ENCODE measurements at places on chromosomes 4 and X.

- DNase-seq, result no peak
Observed at GRCh38 chr4:629915-630641, 4.7 kb downstream of the PDE6B start.

GRCh38 chr4:182886205-182886604 is 31.0 kb downstream of the DCTD start:
- no peak for DNase-seq

DNA sequence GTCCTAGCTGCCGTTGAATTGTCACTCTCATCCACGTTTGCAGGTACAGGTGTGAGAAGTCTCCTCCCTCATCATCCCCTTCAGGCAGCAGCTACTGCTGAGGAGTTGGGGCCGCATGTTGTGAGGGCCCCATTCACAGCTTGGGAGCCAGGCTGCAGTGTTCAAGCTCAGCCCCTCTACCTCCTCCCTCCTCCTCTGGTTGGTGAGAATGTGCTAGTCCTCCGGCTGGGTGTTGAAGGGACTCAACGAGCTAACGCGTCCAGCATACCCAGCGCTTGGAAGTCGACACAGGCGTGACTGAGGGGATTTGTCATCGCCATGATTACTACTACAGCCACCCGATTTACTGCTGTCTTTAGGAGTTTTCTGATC is 82.0 kb upstream of the PSAPL1 start:
- no peak for DNase-seq

GRCh38 chr4:78423790-78424189 is 127.8 kb upstream of the ANXA3 start:
- DNase-seq, result no peak

DNA sequence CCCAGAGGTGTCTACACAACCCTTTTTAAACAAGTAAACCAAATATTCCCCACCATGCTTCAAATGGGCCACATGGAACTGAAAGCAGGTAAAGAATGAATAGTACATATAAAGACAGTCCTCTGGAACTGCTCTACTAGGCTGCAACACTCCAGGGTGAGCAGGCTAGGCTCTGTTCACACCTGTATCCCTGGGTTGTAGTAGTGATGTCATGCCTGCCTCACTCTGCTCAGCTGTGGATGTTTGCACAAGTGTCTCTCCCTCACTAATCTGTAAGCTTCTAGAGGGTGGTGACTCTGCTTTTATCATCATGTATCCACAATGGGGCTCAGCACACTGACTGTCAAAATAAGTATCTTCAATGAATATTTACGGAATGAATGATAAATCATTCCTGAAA is 20.4 kb downstream of the LEF1 start:
- peak; percentile 13 for DNase-seq

- no peak for DNase-seq
Observed at GRCh38 chrX:123336666-123337065, 152.6 kb downstream of the GRIA3 start.

- DNase-seq, result no peak
Observed at GRCh38 chrX:112078606-112079005, 4.0 kb downstream of the TRPC5 start.

DNA sequence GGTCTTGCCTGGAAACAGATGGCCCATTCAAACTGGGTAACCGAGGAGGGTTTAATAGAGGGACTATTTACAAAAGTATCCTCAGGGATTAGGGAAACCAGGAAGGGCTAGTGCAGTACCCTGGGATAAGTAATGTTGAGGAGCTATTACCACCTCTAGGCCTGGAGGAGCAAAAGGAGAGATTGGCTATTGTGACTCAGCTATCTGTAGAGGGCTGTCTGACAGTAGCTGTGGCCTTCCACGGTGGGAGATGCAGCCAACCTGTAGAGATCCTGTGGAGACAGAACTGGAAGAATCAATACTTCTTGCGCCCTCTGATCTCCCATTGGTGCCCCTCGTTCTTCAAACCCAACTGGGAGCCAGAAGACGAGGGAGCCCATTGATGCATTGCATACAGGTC is 34.1 kb upstream of the RPS6KA3 start:
- DNase-seq, result no peak

DNA sequence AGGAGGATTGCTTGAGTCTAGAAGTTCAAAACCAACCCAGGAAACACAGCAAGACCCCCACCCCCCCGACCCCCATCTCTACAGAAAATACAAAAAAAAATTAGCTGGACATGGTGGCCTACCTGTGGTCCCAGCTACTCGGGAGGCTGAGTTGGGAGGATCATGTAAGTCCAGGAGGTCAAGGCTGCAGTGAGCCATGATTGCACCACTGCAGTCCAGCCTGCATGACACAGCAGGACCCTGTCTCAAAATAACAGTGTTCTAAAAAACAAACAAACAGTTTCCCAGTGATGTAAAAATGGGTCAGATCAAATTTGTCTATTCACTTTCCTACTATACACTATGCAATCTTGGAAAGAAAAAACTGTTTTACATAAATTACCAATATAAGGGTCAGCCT is 2.0 kb upstream of the CBR4 start:
- no peak for DNase-seq

- DNase-seq, result no peak
Observed at GRCh38 chrX:136619899-136620505, 28.0 kb upstream of the CD40LG start.

GRCh38 chr4:75708218-75708691 is 16.1 kb upstream of the USO1 start:
- no peak for DNase-seq

- DNase-seq, result no peak
Observed at GRCh38 chr4:16226816-16227461, 668 bp upstream of the TAPT1 start.

- DNase-seq, result no peak
Observed at GRCh38 chr4:88527787-88528186, 4.2 kb upstream of the PYURF start.

- no peak for DNase-seq
Observed at GRCh38 chr4:1316537-1317168, 27.0 kb downstream of the MAEA start.

DNA sequence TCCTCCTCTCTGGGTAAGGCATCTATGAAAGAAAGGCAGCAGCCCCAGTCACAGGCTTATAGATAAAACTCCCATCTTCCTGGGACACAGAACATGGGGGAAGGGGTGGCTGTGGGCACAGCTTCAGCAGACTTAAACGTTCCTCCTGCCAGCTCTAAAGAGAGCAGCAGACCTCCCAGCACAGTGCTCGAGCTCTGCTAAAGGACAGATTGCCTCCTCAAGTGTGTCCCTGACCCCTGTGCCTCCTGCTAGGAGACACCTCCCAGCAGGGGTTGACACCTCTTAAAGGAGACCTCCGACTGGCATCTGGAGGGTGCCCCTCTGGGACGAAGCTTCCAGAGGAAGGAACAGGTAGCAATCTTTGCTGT is 89.9 kb downstream of the EFHC2 start:
- no peak for DNase-seq

DNA sequence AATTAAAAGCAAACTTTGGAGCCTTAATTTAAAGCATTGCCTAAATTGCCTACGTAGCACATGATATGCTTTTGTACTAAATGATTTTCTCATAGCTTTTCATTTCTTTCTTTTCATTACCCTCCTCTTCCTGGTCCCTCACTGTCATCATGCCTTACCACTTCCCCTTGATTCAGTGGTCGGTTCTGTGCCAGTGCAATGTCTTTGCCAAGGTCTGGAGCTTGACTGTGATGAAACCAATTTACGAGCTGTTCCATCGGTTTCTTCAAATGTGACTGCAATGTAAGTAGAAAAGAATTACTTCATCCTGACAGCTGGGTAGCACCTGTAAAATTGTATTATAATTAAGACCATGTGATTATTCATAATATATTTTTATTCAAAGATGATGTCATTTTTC is 72.5 kb downstream of the C4orf46 start:
- DNase-seq, result no peak

DNA sequence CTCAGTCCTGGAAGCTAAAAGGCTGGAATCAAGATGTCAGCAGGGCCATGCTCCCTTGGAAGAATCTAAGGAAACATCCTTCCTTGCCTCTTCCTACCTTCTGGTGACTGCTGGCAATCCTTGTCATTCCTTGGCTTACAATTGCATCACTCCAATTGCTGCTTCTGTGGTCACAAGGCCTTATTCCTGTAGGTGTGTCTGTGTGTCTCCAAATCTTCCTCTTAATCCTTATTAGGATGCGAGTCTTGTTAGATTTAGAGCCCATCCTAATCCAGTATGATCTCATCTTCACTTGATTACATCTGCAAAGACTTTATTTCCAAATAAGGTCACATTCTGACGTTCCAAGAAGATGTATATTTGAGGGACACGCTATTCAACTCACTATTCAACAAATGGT is 52.2 kb downstream of the SMIM20 start:
- no peak for DNase-seq

DNA sequence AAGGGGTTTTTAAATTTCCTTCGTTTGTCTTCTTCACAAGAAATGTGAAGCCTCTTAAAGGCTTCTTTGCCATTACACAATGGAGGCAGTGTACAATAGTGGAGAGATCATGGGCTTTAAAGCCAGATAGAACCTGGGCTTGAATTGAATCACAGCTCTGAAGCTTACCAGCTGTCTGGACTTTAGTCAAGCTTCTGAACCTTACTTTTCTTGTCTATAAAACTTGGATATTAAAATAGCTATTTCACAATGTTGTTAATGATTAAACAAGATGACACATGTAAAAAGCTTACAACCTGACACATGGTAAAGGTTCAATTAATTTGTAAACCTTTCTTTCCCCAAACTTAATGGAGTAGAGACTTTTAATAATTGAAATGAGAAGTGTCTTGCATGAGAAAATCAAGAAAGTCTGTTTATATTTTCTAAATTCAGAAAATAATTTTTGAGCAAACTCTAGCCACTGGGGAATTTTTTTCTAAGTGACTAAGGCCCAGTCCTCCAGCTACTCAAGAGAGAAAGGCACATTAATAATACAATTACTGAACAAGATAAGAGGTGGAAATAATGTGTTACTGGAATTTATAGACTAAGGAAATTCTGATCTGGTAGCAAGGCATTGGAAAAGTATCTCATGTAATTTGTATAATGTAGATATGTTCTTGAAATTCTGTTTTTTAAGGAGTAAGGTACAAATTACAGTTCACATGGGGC is 21.7 kb upstream of the TBC1D8B start:
- no peak for DNase-seq

GRCh38 chr4:25925486-25926201 is 11.6 kb downstream of the SMIM20 start:
- DNase-seq, result peak; percentile 44

- DNase-seq, result no peak
Observed at GRCh38 chr4:8433136-8433535, 7.4 kb downstream of the ACOX3 start.

- DNase-seq, result peak; percentile 8
Observed at GRCh38 chrX:108165383-108166111, 74.0 kb downstream of the ATG4A start.

- DNase-seq, result no peak
Observed at GRCh38 chrX:70421618-70422017, 1.5 kb upstream of the GDPD2 start.

GRCh38 chr4:145822581-145822980 is 116.0 kb downstream of the ZNF827 start:
- DNase-seq, result no peak

GRCh38 chrX:118116713-118117550 is at the start of gene KLHL13:
KLHL13 (minus strand) TSS chrX:118116810; CDS start chrX:118028473, 88,337 bp downstream.
- peak; percentile 44 for DNase-seq

- DNase-seq, result no peak
Observed at GRCh38 chrX:154327038-154327820, 31.6 kb downstream of the TKTL1 start.

DNA sequence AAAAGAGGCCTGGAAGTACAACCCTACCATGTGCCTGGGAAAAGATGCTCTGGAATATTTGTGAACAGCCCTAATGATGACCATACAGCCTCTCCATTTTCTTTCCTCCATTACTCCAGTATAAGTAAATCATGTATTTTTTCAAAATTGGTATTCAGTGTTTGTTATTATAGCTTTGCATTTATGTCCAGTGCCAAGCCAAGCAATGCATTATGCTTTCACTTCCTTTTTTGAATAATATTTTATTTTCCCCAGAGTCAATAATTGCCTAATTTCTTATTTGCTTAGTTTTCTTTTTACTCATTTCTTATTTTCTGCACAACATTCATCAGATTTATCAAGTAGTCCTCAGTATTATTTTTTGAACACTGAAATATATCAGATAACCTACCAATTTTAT is 49.3 kb upstream of the EOLA2 start:
- DNase-seq, result no peak

DNA sequence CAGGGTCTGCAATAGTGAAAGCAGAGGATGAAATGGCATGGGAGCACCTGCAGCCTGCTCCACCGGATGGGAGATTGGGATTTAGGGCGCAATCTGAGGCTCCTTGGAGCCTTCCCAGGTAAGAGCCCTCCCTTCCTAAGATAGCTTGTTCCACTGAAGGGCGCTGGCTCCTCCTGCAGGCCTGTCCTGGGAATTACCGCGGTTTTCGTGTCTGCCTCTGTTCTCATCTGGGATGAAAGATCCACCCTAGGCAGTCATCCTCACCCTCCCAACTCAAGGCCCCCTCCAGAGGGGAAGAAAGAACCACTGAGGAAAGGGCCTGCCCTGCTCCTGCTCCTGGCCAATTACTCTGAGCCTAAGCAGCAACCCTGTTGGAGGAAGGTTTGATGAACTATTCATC is 547.5 kb downstream of the SMARCA1 start:
- DNase-seq, result no peak

GRCh38 chr4:48189731-48190130 is 55.7 kb upstream of the TXK start:
- no peak for DNase-seq
